ENCODE measurements at places on chromosomes 3 and 15. TPM values are rescaled to one million over a fixed set of nuclear protein-coding genes. Genes with fewer than 3 reads are reported as not detected.

DNA sequence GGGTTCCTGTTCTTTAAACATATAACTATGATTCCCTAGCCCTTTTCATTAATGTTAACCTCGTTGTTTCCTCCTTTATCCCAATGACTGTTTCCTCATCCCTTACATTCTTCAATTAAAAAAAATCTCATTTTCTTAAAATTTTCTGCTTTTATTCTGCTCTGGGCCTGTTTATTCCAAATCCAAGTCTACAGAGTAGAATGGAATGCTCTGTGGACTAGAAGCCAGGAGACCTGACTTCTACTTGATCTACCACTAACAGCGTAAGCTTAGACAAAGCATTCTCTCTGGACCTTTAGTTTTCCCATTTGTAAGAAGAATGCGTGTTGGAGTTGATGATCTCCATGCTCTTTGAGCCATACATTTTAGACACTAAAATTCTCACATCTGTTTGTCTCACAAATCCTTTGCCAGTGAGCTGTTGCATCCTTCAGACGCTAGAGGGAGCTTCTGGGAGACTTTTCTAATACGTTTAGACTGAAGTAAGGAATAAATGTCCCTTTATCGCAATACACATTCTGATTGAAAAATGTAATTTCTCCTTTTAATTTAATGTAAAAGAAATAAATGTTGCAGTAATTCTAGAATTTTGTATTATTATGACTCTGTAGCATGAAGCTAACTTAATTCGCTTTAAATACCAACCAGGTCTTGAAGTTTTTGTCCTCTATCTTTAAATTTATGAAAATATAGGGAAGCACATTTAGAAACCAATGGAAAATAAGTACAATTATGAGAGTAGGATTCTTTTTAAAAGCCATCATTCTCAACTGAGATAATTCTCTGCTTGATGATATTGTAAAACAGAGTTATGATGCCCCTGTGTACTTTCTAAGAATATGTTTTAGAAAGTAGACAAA, 21.7 kb upstream of the GMNC start:
- no peak for DNase-seq

DNA sequence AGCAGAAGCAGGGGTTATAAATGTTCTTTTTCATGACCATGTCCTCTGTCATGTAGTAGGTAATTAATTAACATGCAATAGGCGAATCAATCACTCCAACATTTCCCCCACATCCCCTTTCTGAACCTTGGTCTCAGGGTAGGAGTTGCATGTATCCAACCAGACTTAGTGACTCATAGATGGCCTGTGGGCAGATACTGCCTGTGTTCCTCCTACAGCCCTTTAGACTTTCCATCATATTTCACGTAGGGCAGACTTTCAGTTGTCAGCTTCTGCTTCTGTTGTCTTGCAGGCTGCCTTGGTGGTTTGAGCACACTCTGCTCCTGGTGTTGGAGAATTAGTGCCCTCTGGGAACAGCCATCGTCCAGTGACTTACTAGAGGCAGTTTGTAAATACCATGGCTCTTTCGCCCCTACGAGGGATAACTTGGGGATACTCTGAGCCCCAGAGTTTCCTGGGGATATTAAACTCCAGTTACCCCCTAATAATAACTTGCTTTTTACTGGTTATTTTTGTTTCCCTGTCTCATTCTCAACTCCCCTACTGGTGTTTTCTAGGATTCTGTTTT, 244.4 kb downstream of the EDEM1 start:
- DNase-seq, result no peak

DNA sequence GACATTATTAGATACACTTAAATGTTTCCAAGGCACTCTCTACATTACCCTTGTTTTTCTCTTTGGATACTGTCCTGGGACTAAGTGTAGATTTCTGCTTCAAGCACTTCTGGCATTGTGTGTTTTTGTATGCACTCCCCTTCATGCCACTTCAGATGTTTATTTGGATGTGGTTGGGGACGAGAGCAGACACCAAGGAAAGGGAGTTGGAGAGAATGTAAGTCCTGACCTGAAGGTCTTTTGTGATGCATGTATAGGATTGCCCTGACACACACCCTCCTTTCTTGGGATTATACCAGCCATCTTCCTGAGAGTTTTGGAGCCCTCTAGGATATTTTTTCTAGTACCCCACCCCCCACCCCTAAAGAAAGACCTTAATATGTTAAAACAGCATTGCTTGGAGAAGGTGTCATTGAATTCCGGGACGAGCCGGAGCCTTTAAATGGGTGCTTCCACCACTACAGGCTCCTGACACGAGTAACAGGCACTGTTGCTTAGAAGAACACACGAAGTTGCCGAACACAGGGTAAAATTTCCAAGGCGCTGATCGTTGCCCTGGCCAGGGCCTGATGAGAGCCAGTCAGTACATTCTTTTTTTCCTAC, 22.7 kb downstream of the PSMD6 start:
- DNase-seq, result no peak

EIF2B5 gene
- total RNA-seq, result 44.5 TPM

TMEM266 gene
- not detected for total RNA-seq

Data from natural killer cell (primary cell).